ENCODE measurements at places on chromosomes 13 and 19. TPM values are rescaled to one million over a fixed set of nuclear protein-coding genes. Genes with fewer than 3 reads are reported as not detected.

DNA sequence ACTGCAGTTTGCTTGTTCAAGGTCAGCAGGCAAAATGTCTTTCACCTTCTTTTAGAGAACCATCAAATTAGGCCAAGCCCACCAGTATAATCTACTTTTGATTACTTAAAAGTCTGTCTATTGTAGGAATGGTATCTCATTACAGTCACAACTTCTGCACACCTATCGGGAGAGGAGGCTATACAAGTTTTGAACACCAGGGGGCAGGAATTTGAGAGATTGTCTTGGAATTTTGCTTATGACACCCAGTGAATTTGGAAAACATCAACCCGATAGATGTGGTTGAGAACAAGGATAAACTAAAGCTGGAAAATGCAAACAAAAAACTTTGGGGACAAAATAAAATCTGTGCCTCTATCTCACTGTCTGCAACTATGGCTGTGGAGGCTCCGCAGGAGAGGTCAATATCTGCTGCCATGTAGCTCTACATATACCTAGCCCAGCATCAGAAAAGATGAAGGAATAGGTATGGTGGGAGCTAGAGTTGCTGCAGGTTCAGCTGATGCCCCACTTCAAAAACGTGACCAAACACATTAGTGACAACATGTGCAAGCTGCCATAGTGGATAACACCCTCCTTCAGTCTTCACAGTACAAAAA, 1299.2 kb upstream of the SPRY2 start:
- H3K4me3 ChIP-seq: no peak overlapping the region
- peak; percentile 8 for DNase-seq
- no peaks in the 10 kb centered on the region for H3K36me3 ChIP-seq
- H3K27me3 ChIP-seq: no peaks in the 10 kb centered on the region

- peaks cover 12% of the 10 kb centered on the region for H3K27me3 ChIP-seq
- DNase-seq: no peak
- no peak overlapping the region for H3K27ac ChIP-seq
- no peak overlapping the region for H3K4me3 ChIP-seq
Observed at GRCh38 chr19:18214779-18215433, 11.1 kb upstream of the RAB3A start.

GRCh38 chr13:55553701-55554100, 1587.0 kb upstream of the PRR20A start:
- peaks cover 9% of the 10 kb centered on the region for H3K36me3 ChIP-seq
- DNase-seq: no peak
- no peaks in the 10 kb centered on the region for H3K4me1 ChIP-seq
- H3K27ac ChIP-seq: no peak overlapping the region
- H3K4me3 ChIP-seq: no peak overlapping the region

DNA sequence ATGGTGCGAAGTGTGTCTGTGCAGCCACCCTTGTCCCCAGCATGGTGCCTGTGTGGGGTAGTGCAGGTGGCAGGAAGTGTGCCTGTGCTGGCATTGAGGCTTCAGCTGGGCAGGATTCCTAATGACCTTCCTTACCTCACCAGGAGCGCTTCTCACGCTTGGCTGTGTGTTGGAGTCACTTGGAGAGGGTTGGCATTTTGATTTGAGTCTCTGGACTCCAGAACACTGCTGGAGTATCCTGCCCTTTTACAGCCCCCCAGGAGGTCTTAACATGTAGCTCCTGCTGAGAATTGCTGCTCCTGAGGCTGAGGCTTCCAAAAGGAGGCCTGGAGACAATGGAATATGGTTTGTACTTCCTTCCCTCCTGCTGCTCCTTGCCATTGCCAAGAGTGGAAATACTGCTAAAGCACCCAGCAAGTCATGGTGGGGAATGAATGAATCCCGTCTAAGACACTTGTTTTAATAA, 87.1 kb downstream of the ARHGEF7 start:
- peak overlapping the region; percentile 97 for H3K4me3 ChIP-seq
- peaks cover 44% of the 10 kb centered on the region for H3K36me3 ChIP-seq
- H3K27me3 ChIP-seq: peaks cover 14% of the 10 kb centered on the region
- H3K27ac ChIP-seq: peak overlapping the region; percentile 94

DNA sequence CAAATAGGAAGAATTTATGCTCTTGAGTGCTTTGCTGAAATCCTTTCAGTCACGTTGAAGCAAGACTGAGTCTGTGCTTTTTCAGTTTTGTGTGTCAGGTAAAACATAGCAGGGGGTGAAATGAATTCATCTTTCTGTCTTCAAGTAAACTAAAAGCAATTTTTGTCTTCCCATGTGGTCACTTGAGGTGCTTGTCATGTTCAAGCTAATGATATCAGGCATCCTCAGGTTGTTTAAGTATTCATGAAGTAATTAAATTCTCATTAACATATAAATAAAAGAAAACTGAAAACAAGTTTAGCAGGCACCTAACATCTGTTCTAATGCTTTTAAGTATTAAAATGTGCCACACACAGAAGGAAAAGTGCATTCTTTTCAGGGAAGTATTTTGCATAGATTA, 2701.3 kb downstream of the PCDH9 start:
- DNase-seq: no peak
- peaks cover 1% of the 10 kb centered on the region for H3K27me3 ChIP-seq
- H3K4me1 ChIP-seq: no peaks in the 10 kb centered on the region
- no peak overlapping the region for H3K27ac ChIP-seq
- no peaks in the 10 kb centered on the region for H3K36me3 ChIP-seq

DNA sequence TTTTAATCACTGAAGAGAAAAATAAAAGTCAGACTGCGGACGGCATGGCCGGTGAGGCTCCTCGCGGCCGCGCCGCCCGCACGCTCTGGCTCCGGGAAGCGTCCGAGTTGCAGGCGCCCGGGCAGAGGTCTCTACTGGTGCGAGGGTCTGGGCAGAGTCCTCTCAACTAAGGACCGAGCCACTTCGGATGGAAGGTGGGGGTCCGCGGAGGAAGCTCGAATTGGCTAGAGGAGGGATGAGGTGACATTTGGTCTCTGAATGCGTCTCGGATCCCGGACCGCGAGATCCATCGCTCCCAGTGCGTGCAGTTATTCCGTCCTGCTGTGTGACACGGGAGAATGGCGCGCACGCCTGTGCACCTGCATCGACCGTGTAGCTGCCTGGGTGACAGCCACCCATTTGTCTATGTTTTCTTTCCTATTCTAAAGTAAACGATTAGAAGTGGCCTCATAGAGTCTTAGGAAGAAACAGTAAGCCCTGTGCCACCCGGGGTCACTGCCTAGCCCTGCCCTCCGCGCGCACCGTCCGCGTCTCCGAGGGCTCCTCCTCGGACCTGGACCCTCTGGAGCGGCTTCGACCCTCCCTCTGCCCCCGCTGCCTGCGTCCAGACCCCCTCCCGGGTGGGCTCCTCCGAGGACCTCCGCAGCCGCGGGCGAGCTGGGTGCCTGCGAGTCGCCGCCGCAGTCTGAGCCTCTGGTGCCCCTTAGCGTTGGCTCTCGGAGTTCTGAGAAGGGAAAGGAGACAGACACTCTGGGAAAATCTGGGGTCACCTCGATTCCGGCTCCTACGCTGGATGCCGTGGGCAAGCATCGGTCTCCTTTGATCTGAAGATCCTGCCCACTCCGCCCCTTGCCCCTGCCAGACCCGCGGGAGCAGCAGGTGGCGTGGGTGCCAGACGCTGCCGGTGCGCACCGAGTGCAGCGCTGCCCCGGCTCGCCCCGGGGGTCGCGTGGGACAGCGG, 347.4 kb downstream of the LIG4 start:
- H3K4me1 ChIP-seq: peaks cover 5% of the 10 kb centered on the region
- H3K27me3 ChIP-seq: peaks cover 17% of the 10 kb centered on the region
- H3K36me3 ChIP-seq: no peaks in the 10 kb centered on the region
- peak overlapping the region; percentile 92 for H3K4me3 ChIP-seq
- H3K27ac ChIP-seq: no peak overlapping the region
- peak; percentile 68 for DNase-seq

- no peak for DNase-seq
- peaks cover 17% of the 10 kb centered on the region for H3K27me3 ChIP-seq
- H3K36me3 ChIP-seq: peaks cover 10% of the 10 kb centered on the region
- H3K27ac ChIP-seq: no peak overlapping the region
Observed at GRCh38 chr13:21328201-21328600, 130.9 kb downstream of the ZDHHC20 start.

AP1M2 gene
- total RNA-seq: 7.5 TPM

DNA sequence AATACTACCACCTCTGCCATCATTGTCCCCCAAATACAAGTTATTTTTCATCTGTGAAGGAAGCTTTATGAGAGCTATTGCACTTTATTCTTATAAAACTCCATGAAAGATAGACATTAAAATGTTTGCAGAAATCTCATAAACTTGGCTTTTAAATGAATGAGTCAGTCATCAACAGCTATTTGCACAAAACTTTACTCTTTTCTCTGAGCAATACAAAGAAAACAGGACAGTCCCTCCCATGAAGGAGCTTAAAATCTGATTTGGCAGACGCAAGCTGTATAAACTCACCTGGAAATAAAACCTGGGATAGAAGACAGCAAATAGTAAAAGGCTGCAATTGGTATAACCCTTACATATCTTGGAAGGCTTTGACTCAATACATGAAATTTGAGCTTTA, 16.6 kb upstream of the RCBTB1 start:
- no peak for DNase-seq
- H3K36me3 ChIP-seq: peaks cover 4% of the 10 kb centered on the region
- no peak overlapping the region for H3K4me3 ChIP-seq
- no peak overlapping the region for H3K27ac ChIP-seq

CYP4F8 gene
- not detected for total RNA-seq

Measured in endothelial cell (in vitro differentiated cells).